ENCODE measurements at places on chromosomes 7 and 10.

DNA sequence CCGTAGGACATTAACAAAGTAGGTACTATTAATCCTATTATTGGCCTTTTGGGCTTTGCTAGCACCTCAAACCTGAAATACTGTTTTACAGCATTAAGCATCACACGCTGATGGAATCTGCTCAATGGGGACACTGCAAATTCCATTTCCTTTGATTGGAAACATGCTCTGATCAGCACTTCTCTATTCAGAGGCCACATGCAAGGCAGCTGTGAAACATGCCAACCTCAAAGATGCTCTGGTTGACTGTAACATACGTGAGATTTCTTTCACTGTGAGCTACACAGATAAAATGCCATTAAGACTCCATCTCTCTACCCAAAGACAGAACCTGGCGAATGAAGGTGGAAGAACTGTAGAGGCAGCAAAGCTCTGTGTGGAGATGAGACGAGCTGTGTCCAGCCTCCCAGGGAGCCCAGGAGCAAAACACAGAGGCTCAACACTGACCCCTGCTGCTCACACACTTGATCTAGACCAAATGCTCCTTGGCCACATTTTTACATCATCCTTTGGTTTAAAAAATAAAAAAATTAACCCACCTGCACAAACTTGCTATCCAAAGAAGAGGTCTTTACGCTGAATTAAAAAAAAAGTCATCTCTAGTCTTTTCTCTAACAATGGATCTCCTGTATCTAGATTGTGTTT lies 8.0 kb downstream of the RSU1 start:
- DNase-seq: peak; percentile 63

- DNase-seq: no peak
Observed at GRCh38 chr10:91593834-91594233, 39.0 kb downstream of the PPP1R3C start.

GRCh38 chr7:158120316-158120715 lies 467.3 kb downstream of the PTPRN2 start:
- no peak for DNase-seq

- peak; percentile 88 for DNase-seq
Observed at GRCh38 chr10:79241990-79242619, 105.2 kb upstream of the PPIF start.

- DNase-seq: no peak
Observed at GRCh38 chr7:1558841-1559625, 3.0 kb upstream of the TMEM184A start.

GRCh38 chr7:30427296-30428070 lies 51.1 kb downstream of the NOD1 start:
- no peak for DNase-seq

GRCh38 chr10:67095531-67095930 lies 169.7 kb downstream of the LRRTM3 start:
- no peak for DNase-seq

GRCh38 chr10:101297901-101298486 lies 56.0 kb upstream of the BTRC start:
- peak; percentile 73 for DNase-seq

DNA sequence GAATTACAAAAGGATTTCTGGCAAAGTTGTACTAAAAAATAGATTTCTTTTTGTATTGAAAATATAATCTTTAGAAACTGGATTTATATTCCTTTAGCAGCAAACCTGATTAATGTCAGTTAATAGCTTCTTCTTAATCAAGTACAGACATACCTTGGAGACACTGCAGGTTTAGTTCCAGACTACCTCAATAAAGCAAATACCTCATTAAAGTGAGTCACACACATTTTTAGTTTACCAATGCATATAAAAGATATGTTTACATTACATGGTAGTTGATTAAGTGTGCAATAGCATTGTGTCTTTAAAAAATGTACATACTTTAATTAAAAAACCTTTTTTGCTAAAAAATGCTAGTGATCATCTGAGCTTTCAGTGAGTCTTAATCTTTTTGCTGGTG lies 215.0 kb downstream of the BICC1 start:
- DNase-seq: no peak

DNA sequence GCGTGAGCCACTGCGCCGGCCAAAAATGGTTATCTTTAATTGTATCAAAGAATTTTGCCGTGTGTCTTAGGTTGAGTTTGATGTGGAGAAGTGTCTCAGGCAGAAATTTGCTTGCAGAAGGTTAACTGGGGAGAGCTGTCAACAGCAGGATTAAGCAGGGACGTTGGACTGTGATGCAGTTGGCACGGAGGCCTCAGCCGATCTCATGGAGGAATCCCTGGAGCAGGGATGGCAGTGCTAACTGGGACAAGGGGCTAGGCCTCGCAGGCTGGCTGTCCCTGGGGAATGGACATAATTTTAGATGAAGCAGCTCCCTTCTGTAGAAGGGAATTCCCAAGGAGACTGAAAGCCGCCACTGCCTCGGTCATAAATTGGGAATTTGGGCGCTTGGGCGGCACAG lies 12.3 kb upstream of the KIF5B start:
- DNase-seq: no peak

GRCh38 chr10:3095373-3096139 lies 28.2 kb downstream of the PFKP start:
- DNase-seq: peak; percentile 97

GRCh38 chr10:97766106-97766810 lies 5.5 kb downstream of the SFRP5 start:
- no peak for DNase-seq

DNA sequence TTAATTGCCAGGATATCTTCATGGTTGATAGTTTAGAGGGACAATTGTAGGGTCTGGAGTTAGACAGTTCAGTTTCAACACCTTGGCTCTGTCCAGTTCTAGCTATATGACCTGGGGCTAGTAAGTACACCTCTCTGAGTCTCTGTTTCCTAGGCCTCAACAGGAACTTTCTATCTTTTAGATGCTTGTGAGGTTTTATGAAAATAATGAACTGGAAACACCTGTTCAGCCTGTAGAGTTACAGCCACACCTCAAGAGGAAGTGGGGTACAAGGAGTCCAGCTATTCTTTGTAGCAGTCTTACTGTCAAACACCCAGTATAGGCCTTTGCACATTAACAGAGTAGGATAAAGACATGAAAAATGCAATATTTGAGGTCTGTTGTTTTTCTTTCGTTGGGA lies 73.4 kb downstream of the CHRM2 start:
- DNase-seq: no peak

- DNase-seq: no peak
Observed at GRCh38 chr7:158655931-158656441, 48.6 kb downstream of the NCAPG2 start.

DNA sequence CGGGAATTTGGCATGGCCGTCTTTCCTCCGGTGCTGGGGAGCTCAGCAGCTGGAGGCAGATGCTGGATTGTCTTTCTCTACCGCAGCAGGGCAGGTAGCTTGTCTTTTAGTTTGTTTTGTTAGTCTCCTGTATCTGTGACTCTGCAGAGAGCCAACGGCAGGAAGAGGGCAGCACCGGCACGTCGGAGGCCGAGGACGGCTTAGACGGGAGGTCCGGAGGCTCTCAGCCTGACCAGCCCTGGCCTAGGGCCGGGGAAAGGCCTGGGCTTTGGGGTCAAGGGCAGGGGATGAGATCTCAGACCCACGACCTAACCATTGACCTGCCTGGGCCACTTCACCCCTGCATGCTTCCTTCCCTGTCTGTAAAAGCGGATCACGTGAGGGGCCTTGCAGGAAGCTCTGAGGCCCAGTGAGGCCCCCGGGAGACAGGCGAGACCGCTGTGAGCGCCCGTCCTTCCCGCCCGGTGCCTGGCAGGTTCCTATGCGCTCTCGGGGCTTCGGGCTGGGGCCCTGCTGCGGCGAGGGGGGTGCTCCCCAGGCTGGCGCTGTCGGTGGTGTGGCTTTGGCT lies 72.7 kb downstream of the LHPP start:
- peak; percentile 89 for DNase-seq

DNA sequence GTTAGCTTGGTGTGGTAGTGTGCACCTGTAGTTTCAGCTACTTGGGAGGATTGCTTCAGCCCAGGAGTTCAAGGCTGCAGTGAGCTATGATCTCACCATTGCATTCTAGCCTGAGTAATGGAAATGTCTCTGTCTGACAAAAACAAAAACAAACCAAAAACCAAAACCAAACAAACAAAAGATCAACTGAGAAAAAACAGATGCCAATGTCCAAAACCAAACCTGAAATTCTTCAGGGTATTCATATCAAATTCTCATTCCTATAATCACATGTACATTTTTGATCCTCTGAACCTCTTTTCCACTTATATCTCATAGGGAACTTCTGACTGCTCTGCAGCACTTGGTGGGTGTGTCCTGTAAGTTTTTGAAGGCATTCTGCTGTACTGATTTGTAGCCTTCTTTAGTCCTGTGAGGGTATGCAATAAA lies 87.0 kb downstream of the CDK6 start:
- no peak for DNase-seq

DNA sequence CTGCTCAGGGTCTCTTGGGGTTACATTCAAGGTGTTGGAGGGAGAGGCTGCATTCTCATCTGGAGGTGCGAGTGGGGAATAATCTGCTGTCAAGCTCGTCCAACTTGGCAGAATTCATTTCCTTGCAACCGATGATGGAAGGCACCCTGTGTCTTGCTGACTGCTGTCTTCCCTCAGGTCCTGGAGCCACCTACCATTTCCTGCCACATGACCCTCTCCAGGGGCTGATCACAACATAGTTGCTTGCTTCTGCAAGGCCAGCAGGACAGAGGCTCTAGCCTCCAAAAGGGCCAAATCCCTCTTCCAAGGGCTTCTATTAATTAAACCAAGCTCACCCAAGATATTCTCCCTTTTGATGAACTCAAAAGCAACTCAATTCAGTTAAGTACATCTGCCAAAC lies 14.2 kb upstream of the BRI3 start:
- DNase-seq: no peak

DNA sequence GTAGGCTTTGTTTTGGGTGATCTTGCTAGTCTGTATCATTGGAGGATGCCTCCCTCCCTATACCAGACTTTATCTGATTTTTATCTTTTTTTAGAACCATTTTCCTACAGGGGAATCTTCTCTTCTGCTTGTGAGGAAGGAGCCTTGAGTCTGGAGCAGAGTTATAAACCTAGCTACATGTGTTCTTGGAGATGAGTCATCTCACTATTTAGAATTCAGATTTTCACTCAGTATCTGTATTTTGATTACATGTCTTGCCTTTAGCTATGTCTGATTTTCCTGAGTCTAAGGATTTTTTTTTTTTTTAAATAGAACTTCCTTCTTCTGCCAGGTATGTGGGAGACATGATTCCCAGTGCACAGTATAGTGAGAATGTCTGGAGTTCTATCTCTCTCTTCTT lies 211.6 kb upstream of the MBL2 start:
- DNase-seq: no peak

GRCh38 chr7:121517591-121517990 lies 121.5 kb upstream of the FAM3C start:
- DNase-seq: peak; percentile 21

DNA sequence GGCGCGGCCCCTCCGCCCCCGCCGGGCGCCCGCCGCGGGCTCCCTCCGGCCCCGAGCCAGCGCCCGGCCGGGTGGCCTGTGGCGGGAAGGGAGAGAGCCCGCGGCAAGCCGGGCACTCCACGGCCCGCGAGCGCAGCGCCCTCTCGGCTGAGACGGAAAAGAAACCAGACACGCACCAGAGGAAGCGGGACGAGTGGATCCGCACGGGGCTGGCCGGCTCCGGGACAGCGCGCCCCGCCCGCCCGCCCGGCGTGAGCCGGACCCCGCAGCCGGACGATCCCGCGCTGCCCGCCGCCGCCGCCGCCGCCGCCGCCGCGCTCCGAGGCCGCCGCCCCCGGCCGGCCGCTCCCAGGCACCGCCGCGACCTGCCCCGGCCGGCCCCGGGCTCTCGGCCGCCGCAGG lies 300 bp downstream of the ARHGAP21 start:
- DNase-seq: no peak

GRCh38 chr7:82542665-82543064 lies 99.1 kb upstream of the CACNA2D1 start:
- no peak for DNase-seq

DNA sequence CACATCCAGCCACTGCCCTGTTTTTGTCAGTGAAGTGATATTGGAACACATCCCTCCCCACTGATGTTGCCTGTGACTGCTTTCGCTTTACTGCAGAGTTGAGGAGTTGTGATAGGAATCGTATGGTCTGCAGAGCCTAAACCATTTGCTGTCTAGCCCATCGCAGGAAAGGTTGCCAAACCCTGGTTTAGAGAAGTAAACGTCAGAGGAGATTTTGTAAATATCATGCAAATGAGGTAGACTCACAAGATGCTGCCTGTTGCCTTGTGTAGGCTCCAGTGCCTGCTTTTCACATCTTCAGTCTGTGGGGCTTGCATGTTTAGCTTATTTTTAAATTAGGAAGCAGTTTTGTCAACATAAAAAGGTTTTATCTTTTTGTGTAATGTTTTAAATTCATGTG lies 107.1 kb downstream of the TRRAP start:
- no peak for DNase-seq

- DNase-seq: peak; percentile 73
Observed at GRCh38 chr7:107744345-107744750, 406 bp downstream of the CBLL1 start.

DNA sequence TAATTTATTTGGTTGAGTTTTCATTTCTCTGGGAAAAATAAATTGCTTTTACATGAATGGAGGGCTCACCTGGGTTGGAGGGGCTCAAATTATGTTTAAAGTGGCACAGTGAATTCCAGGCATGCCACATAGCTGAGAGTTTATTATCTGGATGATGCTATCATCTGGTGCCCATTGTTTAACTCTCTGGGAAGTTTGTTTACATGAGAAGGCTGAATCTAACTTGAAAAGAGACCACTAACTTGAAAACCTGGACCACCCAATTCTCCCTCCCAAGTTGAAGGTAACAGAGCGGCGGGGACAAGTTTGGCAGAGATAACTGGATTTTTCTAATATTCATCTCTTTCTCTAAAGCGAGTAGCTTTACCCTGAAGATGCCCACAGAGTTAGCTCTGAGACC lies 321.5 kb upstream of the GHITM start:
- DNase-seq: no peak

DNA sequence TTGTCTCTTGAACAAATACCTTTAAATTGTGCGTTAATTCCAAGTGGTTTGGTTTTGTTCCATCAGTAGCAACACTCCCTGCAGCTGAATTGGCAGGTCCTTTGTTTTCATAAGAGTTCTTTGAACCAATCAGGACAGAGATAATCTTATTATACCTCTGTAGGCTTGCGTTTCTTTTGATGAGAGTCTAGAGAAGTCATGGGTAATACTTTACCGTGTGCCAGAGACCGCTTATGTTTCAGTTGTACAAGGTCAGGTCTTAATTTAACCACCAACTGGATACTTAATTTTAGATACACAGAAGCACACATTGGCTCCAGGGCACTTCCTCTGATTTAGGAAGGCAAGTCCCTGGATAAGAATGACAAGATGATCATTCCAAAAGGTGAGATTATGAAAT lies at the start of gene ASB15:
ASB15 (plus strand) TSS at position 292 of the 400 bp plus-strand sequence. CDS start 12,682 bp downstream, outside the sequence.
- DNase-seq: no peak

- no peak for DNase-seq
Observed at GRCh38 chr10:77967611-77968022, 41.1 kb upstream of the DLG5 start.

DNA sequence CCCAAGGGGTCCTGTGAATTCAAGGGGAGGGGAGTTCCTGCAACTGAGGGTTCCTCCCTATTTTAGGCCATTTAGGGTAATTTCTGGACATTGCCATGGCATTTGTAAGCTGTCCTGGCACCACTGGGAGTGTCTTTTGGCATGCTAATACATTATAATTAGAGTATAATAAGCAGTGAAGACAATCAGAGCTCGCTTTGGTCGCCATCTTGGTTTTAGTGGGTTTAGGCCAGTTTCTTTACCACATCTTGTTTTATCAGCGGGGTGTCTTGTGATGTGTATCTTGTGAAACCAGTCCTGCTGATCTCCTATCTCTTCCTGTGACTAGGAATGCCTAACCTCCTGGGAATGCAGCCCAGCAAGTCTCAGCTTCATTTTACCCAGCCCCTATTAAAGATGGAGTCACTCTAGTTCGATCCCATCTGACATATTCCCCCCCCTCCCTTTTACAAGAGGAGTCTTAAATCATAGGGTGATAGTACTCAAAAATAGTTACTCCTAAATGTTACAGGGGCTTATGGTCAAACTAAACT lies 43.2 kb downstream of the SVOPL start:
- DNase-seq: no peak
